ENCODE measurements at places on chromosomes 5 and 9.

GRCh38 chr5:72651779-72652178 is 144.6 kb upstream of the ZNF366 start:
- no peak for DNase-seq

DNA sequence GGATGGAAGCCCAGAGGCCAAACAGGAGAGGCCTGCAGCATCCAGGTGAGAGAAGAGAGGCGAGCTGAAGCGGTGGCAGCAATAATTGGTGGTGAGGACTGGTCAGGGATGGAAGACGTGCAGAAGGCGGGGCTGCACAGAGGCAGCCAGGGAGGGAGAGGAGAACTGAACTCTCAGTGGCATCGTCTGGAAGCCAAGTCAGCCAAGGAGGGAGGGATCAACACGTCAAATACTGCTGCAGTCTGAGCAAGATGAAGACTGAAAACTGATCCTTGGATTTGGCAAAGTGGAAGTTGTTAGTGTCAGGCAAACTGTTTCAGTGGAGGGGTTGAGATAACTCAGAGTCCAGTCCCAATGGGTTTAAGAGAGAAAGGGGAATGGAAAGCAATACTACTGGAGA is 145.4 kb downstream of the CDK5RAP2 start:
- DNase-seq = no peak

- DNase-seq = no peak
Observed at GRCh38 chr9:23215688-23216087, 610.4 kb downstream of the ELAVL2 start.

GRCh38 chr5:89513299-89514044 is 630.5 kb upstream of the MEF2C start:
- DNase-seq = no peak

- no peak for DNase-seq
Observed at GRCh38 chr5:95942968-95943367, 18.7 kb downstream of the ELL2 start.

- DNase-seq = no peak
Observed at GRCh38 chr9:119794836-119795235, 425.6 kb upstream of the BRINP1 start.

GRCh38 chr5:143986516-143987212 is 174.7 kb downstream of the HMHB1 start:
- DNase-seq = peak; percentile 23

DNA sequence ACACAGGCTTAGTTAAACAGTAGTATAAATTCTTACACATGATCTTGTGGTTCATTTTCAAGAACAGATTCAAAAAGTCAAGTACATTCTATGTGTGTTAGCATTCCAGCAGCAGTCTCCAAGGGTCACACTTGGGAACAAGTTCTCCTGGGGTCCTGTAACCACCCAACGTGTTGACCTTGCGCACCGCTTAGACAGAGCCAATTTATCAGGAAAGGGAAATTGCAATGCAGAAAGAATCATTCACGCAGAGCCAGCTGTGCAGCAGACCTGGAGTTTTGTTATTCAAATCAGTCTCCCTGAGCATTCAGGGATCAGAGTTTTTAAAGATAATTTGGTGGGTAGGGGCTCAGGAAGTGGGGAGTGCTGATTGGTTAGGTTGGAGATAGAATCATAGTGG is 8.5 kb upstream of the RXFP3 start:
- DNase-seq = no peak

GRCh38 chr5:18097817-18098216 is 463.6 kb downstream of the TAF11L14 start:
- no peak for DNase-seq

DNA sequence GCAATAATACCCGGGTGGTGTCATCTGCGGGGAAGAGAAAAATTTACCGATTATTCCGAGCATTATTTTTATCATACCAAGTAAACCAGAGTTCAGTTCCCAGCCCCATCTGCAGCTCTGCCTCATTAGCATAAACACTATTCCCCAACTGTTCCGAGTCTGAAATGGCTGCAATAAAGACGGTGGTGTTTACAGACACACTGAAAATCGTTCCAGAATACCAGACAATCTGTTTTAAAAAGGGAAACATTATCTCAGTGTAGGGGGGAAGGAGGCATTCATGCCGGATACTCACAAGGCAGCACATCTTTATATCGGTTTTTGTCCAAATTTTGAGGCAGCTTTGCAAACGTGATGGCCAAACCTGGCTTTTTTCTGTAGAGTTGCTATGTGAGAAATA is 70.3 kb upstream of the EPB41L4B start:
- DNase-seq = no peak

DNA sequence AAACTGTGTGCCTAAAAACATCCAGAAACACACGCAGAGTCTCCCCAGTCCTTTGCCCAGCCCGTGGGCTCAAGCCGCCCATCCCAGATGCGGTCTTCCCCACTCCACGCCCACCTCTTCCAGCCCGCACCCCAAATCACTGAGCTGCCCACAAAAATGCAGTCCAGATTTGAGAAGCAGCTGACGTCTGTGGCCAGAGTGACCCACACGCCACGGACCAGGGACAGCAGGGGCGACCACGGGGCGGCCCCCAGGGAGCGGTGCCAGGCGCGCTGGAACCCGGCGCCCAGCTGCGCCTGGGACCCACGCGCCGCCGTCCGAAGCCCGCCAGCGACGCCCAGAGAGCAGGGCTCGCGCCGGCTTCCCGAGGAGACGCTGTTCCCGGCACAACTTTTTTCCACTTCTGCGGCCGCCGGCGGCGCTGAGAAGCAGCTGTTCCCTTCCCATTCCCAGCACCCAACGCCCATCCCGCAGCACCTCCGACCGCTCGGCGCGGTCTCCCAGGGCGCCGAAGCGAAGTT is 674 bp downstream of the LHFPL2 start:
- no peak for DNase-seq

DNA sequence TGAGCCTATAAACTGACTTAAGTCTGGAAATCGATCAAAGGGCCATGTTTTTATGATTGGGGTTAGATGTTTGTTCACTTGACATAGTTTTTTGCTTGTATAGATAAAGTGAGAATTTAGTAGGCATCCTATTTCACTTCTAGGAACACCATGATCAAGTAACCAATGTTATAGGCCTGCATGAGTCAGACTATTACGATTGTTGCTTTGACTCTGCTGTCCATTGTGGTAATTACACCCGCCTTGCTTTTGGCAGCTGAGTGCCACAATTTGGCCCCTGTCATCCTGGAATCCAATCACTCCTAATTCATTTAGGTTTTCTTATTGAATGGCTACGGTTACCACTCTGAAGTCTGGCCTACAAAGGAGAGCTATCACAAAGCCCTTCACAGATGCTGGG is 67.8 kb upstream of the IL33 start:
- DNase-seq = no peak

DNA sequence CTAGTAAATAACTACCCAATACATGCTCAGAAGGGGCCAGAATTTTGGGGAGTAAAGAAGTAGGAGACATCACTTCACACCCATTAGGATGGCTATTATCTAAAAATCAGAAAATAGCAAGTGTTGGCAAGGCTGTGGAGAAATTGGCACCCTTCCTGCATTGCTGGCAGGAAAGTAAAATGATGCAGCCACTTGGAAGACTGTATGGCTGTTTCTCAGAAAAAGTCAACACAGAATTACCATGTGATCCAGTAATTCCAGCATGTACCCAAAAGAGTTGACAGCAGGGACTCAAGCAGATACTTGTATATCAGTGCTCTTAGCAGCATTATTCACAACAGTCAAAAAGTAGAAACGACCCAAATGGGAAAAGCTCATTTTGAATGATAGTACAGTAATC is 107.6 kb downstream of the APBA1 start:
- DNase-seq = no peak

GRCh38 chr5:34659168-34659567 is 3.0 kb downstream of the RAI14 start:
- no peak for DNase-seq

GRCh38 chr5:160230686-160231527 is 1.6 kb downstream of the FABP6 start:
- DNase-seq = peak; percentile 87

DNA sequence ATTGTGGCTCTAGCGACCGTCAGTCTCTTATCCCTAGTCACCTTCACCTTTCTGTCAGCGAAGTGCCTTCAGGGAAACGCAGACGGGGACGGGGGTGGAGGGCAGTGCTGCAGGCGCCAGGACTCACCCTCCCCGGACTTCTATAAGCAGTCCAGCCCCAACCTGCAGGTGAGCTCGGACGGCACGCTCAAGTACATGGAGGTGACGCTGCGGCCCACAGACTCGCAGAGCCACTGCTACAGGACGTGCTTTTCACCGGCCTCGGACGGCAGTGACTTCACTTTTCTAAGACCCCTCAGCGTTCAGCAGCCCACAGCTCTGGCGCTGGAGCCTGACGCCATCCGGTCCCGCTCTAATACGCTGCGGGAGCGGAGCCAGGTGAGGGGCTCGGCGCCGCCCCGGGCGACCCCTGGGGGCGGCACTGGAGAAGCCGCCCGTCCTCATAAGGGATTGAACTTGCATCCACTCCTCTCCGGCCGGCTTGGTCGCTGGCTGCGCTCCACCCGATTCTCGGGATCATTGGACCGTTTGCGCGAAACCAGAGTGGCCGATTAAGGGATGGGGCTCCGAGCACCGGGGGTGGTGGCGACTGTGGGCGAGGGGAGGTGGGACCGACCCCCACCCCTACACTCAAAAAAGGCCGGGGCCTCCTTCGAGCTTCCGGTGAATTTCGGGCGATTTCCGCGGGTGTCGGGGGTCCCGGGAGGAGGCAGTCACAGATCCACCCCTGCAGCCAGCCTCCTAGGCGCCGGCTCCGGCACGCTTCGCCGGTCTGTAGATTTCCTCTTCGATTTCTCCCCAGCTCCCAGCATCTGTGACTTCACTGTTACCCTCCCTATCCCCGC is 2.7 kb downstream of the PCDHGC5 start:
- no peak for DNase-seq

GRCh38 chr9:137760426-137760825 is 117.2 kb upstream of the CACNA1B start:
- DNase-seq = no peak

- DNase-seq = peak; percentile 45
Observed at GRCh38 chr9:136546697-136547501, 1.1 kb upstream of the NOTCH1 start.

DNA sequence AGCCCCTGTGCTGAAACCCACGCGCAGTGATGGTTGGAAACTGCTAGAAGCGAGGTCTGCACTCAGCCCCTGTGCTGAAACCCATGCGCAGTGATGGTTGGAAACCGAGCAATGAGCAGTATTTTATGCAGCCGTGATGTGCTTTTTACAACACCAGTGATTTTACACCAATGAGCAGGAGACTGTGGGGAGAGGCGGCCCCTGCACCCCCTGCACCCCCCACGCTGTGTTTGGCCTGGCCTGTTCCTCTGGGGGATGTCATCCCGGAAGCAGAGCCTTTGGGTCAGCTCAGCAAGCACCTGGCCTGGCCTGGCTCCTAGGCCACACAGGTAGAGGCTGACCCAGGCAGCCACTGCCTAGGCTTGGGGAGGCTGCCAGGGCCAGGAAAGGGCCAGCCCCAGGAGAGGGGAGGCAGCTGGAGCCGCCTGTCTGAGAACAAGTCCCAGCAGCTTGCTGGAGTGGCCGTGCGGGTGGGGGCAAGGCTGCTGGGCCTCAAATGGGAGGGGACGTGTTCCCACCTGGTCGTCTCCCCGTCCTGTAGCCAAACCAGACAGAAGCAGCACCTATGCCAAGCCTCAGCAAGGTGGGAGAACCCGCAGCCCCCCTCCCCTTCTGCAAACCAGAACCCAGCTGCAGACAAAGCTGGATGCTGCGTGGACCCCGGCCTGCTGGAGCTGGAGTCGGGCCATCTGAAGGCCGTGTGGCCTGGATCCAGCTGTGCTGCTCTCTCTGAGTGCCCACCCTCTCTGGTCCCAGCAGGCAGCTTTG is 46.8 kb downstream of the DBH start:
- DNase-seq = no peak

DNA sequence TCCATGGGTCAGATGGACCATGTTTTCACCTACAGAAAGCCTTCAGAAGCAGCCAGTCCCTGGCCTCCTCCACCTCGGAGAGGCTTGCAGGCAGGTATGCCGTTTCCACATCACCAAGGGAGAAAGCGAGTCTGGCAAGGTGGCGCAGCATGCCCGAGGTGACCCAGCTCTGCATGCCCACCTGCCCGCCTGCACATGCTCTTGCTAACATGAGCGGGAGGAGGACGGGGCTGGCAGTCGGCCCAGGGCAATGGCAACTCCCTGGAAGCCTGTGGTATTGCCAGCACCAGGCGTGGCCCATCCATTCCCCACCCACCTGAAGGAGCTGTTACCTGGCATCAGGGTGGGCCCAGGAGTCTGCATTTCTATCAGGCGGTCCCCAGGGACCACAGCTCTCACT is 3.3 kb upstream of the NINJ1 start:
- no peak for DNase-seq

- DNase-seq = no peak
Observed at GRCh38 chr5:83924171-83924570, 203.5 kb upstream of the HAPLN1 start.

GRCh38 chr5:113663879-113664541 is 150.5 kb downstream of the YTHDC2 start:
- no peak for DNase-seq

GRCh38 chr5:9831823-9832222 is 201.7 kb upstream of the TAS2R1 start:
- DNase-seq = no peak

DNA sequence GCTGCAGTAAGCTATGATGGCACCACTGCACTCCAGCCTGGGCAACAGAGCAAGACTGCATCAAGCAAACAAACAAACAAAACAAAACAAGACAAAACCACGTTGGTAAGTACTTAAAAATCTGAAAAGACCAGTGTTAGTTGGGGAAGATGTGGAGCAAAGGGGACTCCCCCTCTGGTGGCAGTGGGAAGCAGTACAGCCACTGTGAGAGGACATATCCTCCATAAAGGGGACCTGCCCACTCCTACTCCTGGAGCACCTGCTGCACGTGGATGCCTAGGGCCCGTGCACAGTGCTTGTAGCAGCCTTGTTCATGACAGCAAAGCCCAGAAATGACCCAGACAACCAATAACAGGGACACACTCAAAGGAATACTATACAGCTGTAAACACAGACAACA is 17.0 kb upstream of the IPPK start:
- no peak for DNase-seq

GRCh38 chr9:72826996-72827949 is 125.6 kb downstream of the ALDH1A1 start:
- DNase-seq = no peak

GRCh38 chr5:159216454-159216853 is 7.1 kb upstream of the RNF145 start:
- no peak for DNase-seq

DNA sequence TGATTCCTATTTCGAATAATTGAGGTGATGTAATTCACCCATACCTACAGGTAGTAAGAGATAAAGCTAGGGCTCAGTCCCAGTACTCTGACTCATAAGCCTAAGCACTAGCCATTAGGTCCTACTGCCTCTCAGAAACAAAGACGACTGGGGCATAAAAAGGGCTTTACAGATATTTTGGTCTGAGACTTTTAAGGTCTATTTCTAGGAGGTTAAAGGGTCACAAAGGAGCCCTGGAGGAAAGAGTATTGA is 69.8 kb downstream of the SGCD start:
- no peak for DNase-seq

- no peak for DNase-seq
Observed at GRCh38 chr5:81313686-81314085, 12.3 kb downstream of the ZCCHC9 start.

Measured in RCC 7860 (cell line).